ENCODE measurements at places on chromosomes 2 and 18. TPM values are rescaled to one million over a fixed set of nuclear protein-coding genes. Genes with fewer than 3 reads are reported as not detected.

SLC16A14 gene
- 7.8 TPM for total RNA-seq

OSBPL1A gene
- 0.98 TPM for total RNA-seq

CD28 gene
- 53.6 TPM for total RNA-seq

MEIS1 gene
- total RNA-seq, result not detected

CACNB4 gene
- total RNA-seq, result 0.23 TPM

ANKRD39 gene
- 39.2 TPM for total RNA-seq

LRPPRC gene
- total RNA-seq, result 156 TPM

RTP5 gene
- 0.30 TPM for total RNA-seq

UGT1A1 gene
- total RNA-seq, result not detected

ASIC4 gene
- not detected for total RNA-seq

SLC4A3 gene
- 0.14 TPM for total RNA-seq

NLRC4 gene
- 0.16 TPM for total RNA-seq

RESP18 gene
- total RNA-seq, result not detected

SLC14A1 gene
- 6.0 TPM for total RNA-seq

ABCG8 gene
- 0.23 TPM for total RNA-seq
